ENCODE measurements at places on chromosomes 16 and 17.

DNA sequence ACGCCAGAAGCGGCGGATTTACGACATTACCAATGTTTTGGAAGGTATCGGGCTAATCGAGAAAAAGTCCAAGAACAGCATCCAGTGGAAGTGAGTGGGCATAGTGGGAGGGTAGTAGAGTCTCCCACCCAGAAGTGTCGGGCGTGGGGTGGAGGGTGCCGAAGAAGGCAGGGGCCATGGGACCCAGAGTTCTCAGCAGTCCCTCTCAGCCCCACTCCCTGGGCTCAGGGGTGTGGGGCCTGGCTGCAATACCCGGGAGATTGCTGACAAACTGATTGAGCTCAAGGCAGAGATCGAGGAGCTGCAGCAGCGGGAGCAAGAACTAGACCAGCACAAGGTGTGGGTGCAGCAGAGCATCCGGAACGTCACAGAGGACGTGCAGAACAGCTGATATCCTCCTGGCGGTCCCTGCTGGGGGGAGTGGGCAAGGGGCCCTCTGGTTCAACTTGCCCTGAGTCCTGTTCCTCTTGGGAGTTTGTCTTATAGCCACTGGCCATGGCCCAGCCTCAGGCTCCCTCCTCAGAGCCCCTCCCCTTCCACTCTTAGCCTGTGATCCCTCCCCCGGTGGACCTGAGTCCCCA lies 916 bp downstream of the E2F4 start:
- peak; percentile 62 for DNase-seq

DNA sequence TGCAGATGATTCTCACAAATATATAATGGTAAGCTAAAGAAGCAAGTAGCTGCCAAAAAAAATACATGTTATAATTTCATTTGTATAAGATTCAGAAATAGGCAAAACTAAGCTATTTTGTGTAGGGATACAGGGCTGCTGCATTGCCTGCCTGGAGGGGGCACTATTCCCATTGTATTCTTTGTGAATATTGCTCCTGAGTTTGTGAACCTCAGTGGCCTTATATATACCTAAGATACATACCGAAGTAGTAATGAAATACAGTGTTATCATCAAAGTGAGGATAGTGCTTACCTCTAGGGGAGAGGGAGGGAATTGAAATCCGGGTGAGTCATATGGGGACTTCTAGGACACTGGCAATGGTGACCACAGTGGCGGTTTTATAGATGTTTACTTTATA lies 53.5 kb downstream of the C17orf58 start:
- DNase-seq, result peak; percentile 37

- DNase-seq, result no peak
These were observed 107.2 kb downstream of the PHKB start for GRCh38 chr16:47568351-47568750.

- DNase-seq, result no peak
These were observed 9.2 kb upstream of the SSTR2 start for GRCh38 chr17:73155410-73156165.

- no peak for DNase-seq
These were observed 196.6 kb downstream of the ZNF423 start for GRCh38 chr16:49659356-49659755.

GRCh38 chr16:85675251-85675874 lies 13.4 kb downstream of the GINS2 start:
- peak; percentile 61 for DNase-seq

DNA sequence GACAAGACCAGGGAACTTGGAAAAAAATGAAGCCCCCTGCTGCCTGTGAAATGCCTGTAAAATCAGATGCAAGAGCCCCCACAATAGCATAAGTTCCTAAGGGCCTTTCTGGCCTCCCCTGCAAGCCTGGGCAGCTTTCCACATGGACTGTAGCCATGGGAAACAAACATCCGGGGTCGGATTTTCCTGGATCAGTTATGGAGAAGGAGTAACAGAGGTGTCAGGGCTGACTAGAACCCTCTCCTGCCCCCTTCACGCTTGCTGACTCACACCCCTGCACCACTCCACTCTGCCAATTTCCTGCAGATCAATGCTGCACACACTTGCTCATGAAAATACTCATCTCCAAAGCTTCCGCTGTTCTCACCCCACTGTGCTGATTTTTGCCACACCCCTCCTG lies 258.6 kb downstream of the CBLN1 start:
- DNase-seq, result no peak

- DNase-seq, result no peak
These were observed 6.6 kb upstream of the ARMC5 start for GRCh38 chr16:31452631-31453106.

GRCh38 chr16:17469741-17470181 lies 999 bp downstream of the XYLT1 start:
- no peak for DNase-seq
